ENCODE measurements at places on chromosomes 3 and 15.

DNA sequence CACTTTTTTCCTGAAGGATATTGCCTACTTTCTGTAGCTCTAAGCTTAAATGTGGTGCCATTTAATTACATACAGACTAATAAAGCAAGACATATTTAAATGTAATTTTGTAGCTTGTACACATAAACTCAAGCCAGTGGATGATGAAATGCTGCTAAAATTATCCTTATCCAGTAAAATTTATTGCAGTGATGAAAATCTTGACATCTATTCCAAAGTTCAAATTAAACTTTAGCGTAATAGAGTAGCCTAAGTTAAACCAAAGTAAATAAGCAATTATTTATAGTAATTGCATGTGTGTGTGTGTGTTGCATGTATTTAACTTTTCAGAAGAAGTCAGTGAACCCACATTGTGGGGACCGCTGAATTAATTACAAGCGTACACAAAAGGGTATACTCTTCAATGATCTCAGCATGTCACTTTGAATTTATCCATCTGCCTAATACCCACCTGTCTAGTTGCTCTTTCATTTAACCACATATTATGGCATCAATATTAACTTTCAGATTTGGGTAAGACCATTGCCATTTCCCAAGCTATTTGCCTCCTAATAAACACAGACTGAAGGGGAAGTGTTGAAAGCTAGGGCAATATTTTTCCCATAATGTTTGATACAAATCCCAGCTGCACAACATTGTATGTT lies 85.0 kb downstream of the MECOM start:
- no peak for DNase-seq

GRCh38 chr3:21909096-21909495 lies 158.1 kb upstream of the ZNF385D start:
- DNase-seq: no peak

- DNase-seq: no peak
These were observed 105.5 kb downstream of the NLGN1 start for GRCh38 chr3:173502983-173503568.

DNA sequence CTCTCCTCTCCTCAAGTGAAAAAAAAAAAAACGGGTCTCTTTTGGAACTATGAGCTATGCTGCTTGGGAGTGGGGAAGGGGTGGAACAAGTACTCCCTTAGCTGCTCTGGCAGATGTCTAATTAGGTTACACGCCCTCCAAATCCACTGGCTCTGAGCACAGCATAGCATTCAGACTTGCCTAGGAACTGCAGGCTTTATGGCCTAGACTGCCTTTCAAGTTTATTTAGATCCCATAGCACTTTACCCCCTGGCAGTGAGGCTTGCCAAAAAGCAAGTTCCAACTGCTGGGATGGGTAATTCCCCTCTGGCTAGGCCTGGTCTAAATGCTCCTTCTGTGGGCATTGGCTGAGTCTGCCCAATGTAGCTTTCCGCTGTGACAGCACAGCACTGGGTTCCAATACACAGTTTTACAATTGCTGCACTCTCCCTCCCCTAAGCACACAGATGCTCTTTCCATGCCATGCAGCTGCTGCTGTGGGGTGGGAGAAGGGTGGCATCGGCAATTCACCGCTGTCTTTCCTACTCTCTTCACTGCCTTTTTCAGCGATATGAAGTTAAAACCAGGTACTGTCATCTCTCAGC lies 152.8 kb downstream of the KCNAB1 start:
- DNase-seq: no peak

DNA sequence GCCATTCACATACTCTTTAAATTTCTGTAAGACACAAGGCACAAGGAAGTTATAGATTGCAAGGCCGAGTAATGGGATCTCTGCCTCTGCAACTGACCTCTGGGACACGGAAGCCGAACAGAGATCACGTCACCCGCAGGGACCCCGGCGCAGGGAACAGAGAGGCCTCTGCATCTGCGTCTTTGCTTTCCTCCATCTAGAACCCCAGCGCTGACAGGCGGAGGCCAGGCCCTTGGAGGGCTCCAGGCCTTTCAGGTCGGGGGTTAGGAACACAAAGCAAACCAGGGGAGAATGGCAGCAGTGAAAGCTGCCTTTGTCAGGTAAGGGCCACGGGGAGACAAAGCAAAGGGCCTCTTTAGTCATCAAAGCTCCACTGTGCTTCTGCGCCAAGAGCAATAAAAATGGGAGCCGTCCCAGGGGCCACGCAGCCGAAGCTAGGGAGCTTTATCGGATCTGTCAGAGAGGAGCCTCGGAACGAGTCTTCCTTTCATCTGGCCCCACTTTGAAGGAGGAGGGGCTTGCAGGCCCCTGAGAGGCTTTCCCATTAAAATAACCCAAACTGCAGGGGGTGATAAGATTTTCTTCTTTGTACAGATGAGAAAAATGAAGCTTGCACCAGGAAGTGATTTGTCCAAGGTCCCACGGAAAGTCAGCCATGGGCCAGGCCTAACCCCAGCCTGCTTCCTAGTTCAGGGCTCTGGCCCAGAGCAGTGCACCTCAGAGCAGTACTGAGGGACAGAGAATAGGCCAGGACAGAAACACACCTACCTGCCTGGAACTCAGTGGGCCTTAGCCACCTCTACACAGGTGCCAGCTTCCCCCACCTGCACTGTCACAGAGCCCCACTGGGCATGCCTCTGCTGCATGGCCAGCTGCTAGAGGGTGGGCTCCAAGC lies 84.4 kb upstream of the RAD18 start:
- no peak for DNase-seq

DNA sequence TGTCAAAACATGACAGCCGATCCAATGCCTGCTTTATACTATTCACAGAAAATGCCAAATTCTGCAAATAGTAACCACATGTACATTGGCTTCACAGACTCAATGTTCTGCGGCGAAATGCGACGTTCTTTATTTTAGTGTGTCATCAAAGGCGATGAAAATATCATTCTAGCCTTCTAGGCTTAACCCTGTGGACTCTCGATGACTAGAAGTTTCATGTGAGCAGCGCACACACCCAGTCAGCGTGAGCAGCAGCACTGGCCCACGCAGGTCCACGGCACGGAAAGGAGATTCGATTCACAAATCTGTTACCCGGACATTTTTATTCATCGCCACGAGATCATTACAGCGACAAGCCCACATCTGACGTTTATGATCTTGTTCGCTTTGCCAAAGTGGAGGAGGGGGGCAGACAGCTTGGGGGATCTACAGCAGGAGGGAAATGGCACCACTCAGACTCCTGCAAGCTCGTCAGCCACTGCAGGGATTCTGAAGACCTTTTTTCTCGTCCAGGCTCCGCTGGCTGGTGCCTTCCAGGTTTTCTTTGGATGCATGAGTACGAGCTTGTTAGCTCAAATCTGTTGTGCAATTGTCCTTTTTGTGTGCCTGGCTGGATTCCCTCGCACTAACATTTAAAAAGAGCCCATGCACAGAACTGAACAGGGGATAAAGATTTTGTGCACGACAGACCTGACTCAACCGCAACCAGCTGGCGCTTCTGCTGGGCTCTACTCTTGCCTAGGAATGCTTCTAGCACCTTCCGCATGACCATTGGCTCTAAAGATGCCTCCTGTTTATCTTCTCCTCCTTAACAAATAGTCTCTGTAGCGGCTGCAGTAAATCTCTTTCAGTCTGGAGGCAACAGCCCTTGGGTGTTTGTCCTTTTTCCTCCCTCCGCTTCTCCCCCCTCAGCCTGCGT lies 938.4 kb downstream of the MCTP2 start:
- no peak for DNase-seq

GRCh38 chr3:42742688-42743087 lies 30.4 kb downstream of the CCDC13 start:
- DNase-seq: no peak

- DNase-seq: no peak
These were observed 149.1 kb upstream of the HACD2 start for GRCh38 chr3:123733805-123734526.

GRCh38 chr15:56228854-56229253 lies 14.8 kb downstream of the RFX7 start:
- DNase-seq: no peak

- no peak for DNase-seq
These were observed 11.2 kb upstream of the ATP13A3 start for GRCh38 chr3:194497799-194498575.

DNA sequence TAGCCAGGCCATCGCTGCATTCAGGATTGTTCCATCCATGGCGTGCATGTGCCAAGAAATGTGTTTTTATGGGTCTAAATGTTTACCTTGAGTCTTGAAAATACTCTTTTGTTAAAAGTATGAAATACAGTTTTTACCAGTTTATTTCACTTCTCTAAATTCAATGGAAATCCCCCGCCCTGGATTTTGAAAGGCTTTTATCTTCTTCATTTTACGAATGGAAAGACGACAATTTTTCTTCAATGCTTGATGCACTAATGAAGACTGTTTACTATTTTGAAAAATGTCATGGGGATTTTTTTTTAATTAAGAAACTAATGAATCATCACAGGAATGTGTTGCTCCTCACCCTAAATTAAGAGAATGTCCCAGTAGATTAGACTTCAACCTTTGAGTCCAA lies 83.5 kb downstream of the FAM81A start:
- no peak for DNase-seq

DNA sequence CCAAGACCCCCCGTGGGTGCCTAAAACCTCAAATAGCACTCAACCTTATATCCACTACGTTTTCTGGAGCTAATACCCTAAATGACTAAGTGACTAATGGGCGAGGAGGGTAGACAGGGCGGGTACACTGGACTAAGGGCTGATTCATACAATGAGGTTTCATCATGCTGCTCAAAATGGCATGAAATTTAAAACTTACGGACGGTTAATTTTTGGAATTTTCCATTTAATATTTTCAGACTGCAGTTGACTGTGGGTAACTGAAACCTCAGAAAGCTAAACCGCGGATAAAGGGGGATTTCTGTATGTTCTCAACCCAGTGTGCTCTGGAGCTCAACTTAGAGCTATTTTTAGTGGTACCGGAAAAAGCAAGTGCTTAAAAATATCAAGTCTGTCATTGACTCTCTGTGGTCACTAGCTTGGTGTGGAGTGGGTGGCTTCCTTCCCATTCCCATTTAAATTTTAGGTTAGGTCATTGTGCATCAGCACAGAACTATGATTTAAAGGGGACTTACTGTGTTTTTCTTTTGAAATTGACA lies 72.9 kb downstream of the LRRC28 start:
- no peak for DNase-seq

DNA sequence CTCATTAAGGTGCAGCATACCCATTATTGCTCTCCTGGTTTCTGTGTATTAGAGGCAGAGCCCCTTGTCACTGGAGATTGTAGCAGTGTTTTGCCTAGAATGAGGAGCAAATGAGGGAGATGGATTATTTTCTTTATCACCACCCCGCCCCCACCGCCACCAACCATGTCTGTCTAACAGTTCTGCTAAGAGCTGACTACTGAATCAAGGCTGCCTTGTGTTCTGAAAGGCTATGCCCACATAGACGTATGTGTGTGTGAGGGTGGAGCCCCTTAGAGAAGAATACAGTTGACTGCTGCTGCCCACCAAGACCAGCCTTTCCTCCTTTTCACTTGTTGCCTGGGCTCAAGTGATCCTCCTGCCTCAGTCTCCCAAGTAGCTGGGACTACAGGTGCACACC lies 47.4 kb downstream of the RAD54L2 start:
- DNase-seq: no peak

- DNase-seq: no peak
These were observed 46.3 kb upstream of the CLSTN2 start for GRCh38 chr3:139888561-139889140.

DNA sequence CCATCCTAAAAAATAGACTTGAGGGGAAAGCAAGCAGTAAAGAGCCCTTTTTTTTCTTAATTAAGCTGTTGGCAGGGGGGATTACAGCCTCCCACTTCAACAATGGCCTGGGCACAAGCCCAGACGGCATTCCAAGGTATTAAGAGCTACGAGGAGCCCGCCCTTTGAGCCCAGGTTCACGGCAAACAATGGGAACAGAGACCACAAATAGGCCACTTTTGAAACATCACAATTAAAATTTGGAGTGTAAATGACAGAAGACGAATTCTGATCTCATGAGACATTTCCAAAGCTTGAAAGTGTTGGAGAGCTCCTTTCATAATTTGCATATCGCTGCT lies 8.9 kb downstream of the CHSY1 start:
- no peak for DNase-seq

DNA sequence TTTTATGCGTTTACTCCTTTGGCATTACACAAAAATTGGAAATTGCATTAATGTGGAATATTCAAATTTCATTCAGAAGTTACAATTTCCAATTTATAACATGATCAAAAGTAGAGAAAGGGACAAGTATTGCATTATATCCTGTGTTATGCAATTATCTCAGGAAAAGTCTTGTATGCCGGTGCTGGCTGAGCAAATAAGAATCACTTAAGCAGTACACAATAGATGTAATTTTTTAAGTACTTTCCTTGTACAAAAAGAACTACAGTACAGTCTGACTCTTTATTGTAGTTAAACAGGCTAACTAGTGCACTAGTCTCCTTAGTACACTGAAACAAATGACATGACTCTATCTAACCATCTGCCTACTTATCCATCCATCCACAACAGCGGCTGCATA lies 493.2 kb upstream of the KCNMB2 start:
- no peak for DNase-seq

DNA sequence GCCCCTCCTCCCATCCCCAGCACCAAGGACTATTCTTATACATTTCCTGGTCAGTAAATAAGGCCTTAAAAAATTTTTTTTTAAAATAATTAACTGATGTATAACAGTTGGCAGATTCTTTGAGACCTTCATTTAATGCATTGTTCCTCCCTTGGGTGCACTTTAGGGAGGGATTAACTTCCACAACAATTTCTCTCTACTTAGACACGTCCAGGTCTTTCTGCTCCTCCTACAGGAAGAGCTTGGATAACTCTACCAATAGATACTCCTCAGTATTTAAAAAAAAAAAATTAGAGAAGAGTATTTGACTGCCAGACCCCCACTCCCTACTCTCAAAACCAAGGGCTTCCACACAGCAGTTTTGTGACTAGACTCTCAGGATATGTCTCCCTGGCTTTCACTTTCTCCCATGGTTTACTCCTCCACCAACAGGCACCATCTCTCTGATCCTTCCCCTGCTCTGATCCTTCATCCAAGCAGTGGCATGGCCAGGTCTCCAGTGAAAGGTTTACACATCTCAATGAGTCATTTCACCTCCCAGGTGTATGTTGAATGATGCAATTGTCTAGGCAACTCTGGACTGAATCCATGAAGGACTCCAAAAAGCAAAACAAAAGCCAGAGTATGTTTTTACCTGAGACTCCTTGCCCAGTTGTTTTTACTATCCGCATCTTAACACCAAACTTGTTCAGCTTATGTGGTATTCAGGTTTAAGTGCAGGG lies 7.4 kb downstream of the ZIC4 start:
- DNase-seq: no peak

DNA sequence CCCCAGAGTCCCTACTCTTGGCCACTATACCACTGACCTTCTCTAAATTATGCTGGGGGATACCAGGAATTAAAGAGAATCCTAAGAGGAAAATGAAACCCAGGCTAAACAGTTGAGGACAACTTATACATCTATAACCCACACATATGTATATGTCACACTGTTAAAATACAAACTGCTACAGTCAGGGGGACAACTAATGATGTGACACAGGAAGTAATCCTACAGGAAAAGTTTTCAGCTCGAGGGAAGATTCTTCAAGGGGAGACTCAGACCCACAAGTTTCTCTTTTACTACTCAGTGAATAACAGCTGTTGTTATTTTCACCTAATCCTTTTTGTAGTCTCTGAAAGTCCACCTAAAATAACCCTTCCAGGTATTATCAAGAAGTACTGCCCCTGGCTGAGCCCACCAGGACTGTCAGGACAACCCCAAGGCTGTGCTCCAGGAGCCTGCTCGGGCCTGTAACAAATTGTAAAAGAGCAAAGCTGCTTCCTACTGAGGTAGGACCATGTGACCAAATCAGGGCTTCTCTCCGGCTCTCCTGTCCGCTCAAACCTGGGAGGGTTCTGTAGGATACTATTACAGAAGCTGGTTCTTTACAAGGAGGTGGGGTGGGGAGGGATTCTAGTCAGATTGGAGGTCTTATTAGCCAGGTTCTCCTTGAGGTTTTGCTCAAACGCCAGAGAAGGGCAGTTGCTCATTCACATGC lies 91.6 kb downstream of the SRGAP3 start:
- no peak for DNase-seq
